Stimulated activated CD4-positive, alpha-beta T cell treated with anti-CD3 and anti-CD28 coated beads, Interleukin-15, amount 100 ng/mL, for 24 hours (primary cell): ENCODE measurements at places on chromosomes 16 and 17.

DNA sequence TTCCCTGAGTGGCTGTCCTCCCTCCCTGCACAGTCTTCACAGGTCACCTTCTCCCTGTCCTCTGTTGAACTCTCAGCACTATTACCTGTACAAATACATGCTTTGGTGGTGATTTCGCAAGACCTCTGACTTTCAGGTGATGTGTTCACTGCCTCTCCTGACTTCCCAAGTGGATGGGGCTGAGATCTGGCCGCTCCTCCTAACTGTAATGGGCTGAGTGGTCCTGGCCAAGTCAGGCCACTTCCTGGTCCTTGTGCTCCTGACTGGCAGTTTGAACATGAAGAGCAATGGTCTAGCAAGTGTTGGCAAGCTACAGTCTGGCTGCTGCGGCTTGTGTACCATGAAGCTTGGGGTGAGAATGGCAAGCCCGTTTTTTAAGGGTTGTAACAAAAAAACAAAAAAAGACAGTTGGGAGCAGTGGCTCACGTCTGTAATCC, 11.7 kb upstream of the TMED6 start:
- no peak for DNase-seq

GRCh38 chr17:10118788-10119130, 79.6 kb downstream of the GAS7 start:
- DNase-seq, result no peak

- DNase-seq, result no peak
Observed at GRCh38 chr16:73056448-73056847, 8.5 kb upstream of the ZFHX3 start.

DNA sequence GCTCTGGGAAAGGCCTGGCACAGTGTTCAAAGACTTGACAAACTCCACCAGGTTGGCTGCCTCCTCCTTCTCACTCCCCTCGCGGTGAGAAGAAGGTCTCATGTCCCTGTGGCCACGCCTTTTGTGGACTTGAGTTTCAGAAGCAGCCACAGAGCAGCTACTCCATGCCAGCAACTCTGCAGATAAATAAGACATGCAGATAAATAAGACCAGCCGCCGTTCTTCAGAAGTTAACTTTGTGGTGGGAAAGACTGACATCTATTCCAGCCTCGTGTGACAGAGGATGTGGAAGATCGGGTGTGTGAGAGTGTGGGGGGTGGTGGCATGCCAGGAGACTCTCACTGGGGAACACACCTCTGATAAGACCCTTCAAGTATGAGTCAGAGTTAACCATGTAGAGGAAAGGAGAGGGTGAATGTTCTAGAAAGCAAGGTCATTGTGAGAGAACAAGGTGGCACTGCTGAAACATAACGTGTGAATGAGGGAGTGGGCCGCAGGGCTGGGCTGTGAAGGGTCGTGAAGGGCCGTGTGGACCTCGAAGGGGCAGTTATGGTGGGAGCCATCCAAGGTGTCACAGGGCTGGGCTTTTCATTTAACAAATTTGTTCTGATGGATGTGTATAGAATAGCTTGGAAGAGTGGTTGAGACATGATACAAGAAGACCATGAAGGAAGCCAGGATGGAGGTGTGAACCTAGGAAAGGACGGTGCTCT, 830 bp downstream of the SPACA3 start:
- DNase-seq, result no peak

DNA sequence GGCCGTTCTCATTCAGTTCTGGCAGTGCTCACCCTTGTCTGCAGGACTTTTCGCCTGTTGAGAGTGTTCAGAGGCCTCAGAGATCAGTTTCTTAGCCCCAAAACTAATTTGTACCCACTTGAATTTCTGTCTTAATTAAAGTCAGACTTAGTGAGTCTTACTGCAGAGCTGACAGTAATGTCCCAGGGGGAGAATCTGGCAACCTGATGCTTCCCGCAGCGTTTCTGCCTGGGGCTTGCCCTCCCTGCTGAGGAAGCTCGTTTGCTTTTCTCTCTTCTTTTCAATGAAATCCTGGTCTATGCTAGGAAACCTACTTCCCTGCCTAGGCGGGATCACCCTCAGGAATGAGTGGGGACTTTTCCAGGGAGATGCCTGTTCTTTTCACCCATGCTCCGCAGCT, 25.3 kb downstream of the DBNDD1 start:
- no peak for DNase-seq

DNA sequence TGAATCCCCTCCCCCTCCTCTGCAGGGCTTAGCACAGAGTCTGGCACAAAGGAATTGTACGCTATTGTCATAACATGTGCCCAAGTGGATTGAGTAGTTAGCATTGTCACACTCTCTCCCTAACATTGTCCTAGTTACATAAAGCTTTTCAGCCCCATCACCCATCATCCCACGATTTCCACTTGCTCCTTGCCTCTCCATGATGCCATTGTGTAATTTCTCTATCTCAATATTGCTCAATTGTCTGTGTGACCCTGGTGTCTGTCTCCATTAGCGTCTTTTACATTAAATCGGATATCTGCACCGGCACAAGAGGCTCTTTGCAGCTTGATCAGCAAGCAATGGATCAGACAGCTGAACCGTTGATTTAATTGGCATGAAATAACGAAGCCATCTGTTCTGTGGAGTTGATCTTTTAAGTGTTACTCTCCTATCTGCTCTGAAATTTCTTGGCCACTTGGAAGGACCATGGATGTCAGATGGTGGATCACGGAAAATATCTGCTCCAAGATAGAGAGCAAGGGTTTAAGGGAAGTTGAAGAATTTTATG, 77.0 kb upstream of the HS3ST4 start:
- no peak for DNase-seq
